Panc1 (cell line): ENCODE measurements at places on chromosomes 16 and 17.
A peak's percentile ranks its signal among the peaks of the same experiment; 100 is the strongest.

- DNase-seq = no peak
Observed at GRCh38 chr17:58156839-58157803, 8.9 kb downstream of the OR4D1 start.

DNA sequence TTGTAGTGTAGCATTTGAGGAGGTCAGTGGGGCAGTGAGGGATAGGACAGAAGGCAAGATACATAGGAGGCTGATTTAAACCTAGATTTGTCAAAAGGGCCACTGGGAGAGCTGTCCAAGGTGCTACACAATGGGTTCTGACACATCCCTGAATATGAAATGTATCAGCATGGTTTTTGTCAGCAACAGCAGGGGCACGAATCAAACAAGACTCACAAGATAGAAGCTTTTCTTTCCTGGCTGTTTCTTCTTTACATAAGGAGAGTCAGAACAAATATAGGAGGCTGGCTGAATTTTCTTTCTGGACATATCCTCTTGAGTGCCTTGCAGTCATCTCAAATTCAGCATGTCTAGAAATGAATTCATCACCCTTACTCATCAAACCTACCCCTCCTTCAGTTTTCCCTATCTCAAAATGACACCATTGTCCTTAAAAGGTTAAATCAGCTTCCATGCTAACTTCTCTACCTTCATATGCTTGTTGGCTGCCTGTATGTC lies 130.5 kb downstream of the NPIPB5 start:
- DNase-seq = no peak

GRCh38 chr17:82503728-82504308 lies 15.7 kb upstream of the FOXK2 start:
- DNase-seq = no peak

- DNase-seq = no peak
Observed at GRCh38 chr16:49020436-49020835, 261.2 kb downstream of the CBLN1 start.

DNA sequence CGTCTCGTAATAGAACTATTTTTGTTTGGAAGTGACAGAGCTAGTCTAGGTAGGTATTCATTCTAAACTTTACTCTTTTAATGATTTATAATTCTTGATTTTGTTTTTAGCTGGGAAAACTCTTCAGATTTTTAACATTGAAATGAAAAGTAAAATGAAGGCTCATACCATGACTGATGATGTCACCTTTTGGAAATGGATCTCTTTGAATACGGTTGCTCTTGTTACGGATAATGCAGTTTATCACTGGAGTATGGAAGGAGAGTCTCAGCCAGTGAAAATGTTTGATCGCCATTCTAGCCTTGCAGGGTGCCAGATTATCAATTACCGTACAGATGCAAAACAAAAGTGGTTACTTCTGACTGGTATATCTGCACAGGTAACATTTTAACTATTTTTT lies 27.6 kb downstream of the CLTC start:
- DNase-seq = no peak

- peak; percentile 42 for DNase-seq
Observed at GRCh38 chr17:15510361-15510760, 42.9 kb upstream of the CDRT4 start.

- no peak for DNase-seq
Observed at GRCh38 chr16:86575095-86575685, 3.2 kb upstream of the FOXL1 start.

GRCh38 chr17:76136276-76137000 lies 4.6 kb downstream of the FOXJ1 start:
- no peak for DNase-seq

GRCh38 chr17:45973099-45973780 lies 25.8 kb upstream of the STH start:
- DNase-seq = no peak
